ENCODE measurements at places on chromosomes 4 and X. TPM values are rescaled to one million over a fixed set of nuclear protein-coding genes. Genes with fewer than 3 reads are reported as not detected.

PWWP3B gene
- total RNA-seq, result 1.3 TPM

GRCh38 chr4:4270529-4270928, 19.4 kb downstream of the LYAR start:
- DNase-seq, result no peak
- peaks cover 30% of the 10 kb centered on the region for H3K36me3 ChIP-seq
- H3K4me1 ChIP-seq, result no peaks in the 10 kb centered on the region
- no peaks in the 10 kb centered on the region for H3K27me3 ChIP-seq
- no peak overlapping the region for H3K4me3 ChIP-seq

MAMLD1 gene
- total RNA-seq, result 6.1 TPM

GRCh38 chr4:113522433-113522832, 239.1 kb downstream of the CAMK2D start:
- no peaks in the 10 kb centered on the region for H3K36me3 ChIP-seq
- no peak for DNase-seq
- no peaks in the 10 kb centered on the region for H3K4me1 ChIP-seq

DNA sequence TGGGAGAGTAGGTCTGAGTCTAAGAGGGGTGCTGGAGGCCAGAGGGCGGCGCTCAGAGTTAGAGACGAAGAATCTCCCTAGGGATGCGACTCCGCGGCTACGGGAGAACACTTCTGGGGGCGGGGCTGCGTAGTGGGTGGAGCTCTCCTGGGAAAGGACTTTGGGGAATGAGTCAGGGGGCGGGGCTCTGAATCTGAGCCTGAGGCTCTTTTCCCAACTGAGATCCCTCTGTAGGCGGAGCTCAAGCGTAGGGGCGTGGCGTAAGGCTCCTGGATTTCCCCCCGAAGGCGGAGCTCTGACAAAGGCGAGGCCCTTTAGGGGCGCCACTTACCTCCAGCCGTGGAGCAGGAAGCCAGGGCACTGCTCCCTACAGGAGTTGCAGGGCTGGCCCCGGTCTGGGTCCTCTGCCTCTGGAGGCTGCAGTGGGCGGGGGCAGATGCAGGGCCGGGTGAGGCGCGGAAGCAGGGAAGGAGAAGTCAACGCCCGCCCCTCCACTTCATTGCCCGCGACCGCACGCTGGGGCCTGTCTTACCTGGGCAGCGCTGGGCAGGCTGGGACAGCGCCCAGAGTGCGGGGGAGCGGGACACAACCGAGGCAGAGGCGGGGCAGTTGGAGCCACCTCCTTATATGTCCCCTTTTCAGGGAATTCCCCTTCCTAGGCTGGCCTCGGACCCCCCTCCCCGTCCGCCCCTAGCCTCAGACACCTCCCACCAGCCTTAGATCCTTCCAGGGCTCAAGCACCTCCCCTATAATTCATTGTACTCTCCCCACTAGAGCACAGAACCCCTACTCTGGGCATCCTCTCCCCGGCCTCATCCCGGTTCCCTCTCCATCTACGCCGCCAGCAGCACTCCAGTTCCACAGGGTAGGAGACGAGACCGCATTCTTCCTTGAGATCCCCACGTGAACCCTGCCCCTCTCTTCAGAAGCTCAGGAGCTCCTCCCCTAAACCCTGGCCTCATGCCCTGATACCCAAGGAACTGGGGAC, 1.6 kb downstream of the PRICKLE3 start:
- no peaks in the 10 kb centered on the region for H3K4me1 ChIP-seq
- H3K4me3 ChIP-seq, result peak overlapping the region; percentile 16
- peak; percentile 91 for DNase-seq
- no peaks in the 10 kb centered on the region for H3K27me3 ChIP-seq
- H3K36me3 ChIP-seq, result no peaks in the 10 kb centered on the region
- H3K27ac ChIP-seq, result no peak overlapping the region

AREG gene
- not detected for total RNA-seq

- H3K4me1 ChIP-seq, result no peaks in the 10 kb centered on the region
- no peak for DNase-seq
- no peaks in the 10 kb centered on the region for H3K27me3 ChIP-seq
- no peaks in the 10 kb centered on the region for H3K36me3 ChIP-seq
- no peak overlapping the region for H3K4me3 ChIP-seq
These were observed 34.5 kb downstream of the PHKA2 start for GRCh38 chrX:18949291-18949943.

DNA sequence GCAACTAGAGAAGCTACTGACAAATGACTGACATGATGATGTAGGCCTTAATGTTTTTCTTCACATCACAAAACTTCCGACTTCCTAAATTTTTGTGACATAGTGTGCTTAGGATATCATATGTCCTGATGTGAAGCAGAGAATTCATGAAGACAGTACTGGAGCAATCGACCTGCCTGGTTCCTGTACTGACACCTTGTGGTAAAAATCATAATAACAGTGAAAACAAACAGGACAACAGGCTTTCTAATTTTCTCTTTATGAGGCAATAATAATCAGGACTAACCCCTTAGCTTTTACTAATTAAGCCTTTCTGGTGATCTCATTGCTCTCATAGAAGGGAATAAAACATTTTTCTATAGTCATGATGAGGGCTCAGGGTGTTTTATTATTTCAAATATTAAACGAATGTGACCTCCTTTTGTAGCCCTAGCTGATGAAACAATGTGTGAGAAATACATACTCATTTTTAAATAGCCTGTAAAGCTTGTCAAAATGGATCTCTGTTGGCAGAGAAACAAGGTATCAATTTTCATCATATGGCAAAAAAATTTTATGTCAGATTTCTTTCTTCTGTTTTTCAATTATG, 158.4 kb downstream of the TENT5D start:
- DNase-seq, result no peak
- no peak overlapping the region for H3K4me3 ChIP-seq
- no peak overlapping the region for H3K27ac ChIP-seq

- no peaks in the 10 kb centered on the region for H3K27me3 ChIP-seq
- H3K36me3 ChIP-seq, result no peaks in the 10 kb centered on the region
- H3K4me1 ChIP-seq, result no peaks in the 10 kb centered on the region
- no peak overlapping the region for H3K4me3 ChIP-seq
These were observed 244.0 kb upstream of the SMIM31 start for GRCh38 chr4:164509951-164510350.

- no peaks in the 10 kb centered on the region for H3K4me1 ChIP-seq
- DNase-seq, result no peak
- H3K27ac ChIP-seq, result no peak overlapping the region
- H3K4me3 ChIP-seq, result no peak overlapping the region
These were observed 68.5 kb upstream of the HMX1 start for GRCh38 chr4:8939840-8940742.

DNA sequence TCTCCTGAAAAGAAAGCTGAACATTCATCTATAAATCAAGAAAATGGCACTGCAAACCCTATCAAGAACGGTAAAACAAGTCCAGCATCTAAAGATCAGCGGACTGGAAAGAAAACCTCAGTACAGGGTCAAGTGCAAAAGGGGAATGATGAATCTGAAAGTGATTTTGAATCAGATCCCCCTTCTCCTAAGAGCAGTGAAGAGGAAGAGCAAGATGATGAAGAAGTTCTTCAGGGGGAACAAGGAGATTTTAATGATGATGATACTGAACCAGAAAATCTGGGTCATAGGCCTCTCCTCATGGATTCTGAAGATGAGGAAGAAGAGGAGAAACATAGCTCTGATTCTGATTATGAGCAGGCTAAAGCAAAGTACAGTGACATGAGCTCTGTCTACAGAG, 28.6 kb downstream of the PAQR3 start:
- no peak overlapping the region for H3K27ac ChIP-seq
- no peak for DNase-seq
- no peaks in the 10 kb centered on the region for H3K4me1 ChIP-seq
- H3K27me3 ChIP-seq, result no peaks in the 10 kb centered on the region
- no peaks in the 10 kb centered on the region for H3K36me3 ChIP-seq

DNA sequence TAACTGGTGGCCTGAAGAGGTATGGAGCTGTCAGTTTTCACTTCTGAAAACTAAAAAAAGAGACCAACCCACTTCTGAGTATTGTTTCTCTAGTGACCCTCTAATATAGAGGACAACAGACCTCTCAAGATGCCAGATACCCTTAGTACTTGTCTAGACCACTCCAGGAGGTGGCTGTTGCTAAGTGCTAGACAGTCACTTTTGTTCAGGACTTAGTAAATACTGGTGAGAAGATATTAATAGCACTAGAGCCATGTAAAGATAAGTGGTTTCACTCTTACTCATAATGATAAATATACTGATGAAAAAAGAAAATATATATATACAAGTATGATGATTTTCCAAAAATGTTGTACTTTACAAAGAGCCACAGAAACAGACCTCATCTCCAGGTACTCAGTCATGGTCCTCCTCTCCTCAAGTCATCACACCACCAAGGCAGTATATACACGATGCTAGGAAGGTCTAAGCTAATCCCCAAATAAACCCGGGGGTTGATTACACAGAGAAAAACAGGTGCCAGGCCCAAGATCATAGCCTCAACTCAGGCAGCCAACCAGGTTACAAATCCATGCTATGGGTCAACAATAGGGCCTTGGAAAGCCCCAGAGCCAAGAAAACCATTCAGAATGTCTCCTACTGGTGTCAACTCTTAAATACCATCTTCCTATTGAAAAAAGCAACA, 66.9 kb downstream of the ARHGEF9 start:
- H3K36me3 ChIP-seq, result no peaks in the 10 kb centered on the region
- H3K4me1 ChIP-seq, result no peaks in the 10 kb centered on the region
- DNase-seq, result no peak
- no peak overlapping the region for H3K27ac ChIP-seq

GRCh38 chr4:176451443-176451842, 131.7 kb downstream of the SPCS3 start:
- H3K27me3 ChIP-seq, result no peaks in the 10 kb centered on the region
- no peaks in the 10 kb centered on the region for H3K4me1 ChIP-seq
- no peak overlapping the region for H3K27ac ChIP-seq

PAGE2B gene
- not detected for total RNA-seq

- no peaks in the 10 kb centered on the region for H3K36me3 ChIP-seq
- DNase-seq, result peak; percentile 28
- H3K4me1 ChIP-seq, result no peaks in the 10 kb centered on the region
- peak overlapping the region; percentile 42 for H3K27ac ChIP-seq
- H3K27me3 ChIP-seq, result peaks cover 9% of the 10 kb centered on the region
These were observed 112.3 kb upstream of the BCOR start for GRCh38 chrX:40209951-40210617.

GRCh38 chrX:67610282-67610681, 66.5 kb downstream of the AR start:
- no peak overlapping the region for H3K4me3 ChIP-seq
- no peak overlapping the region for H3K27ac ChIP-seq
- H3K27me3 ChIP-seq, result no peaks in the 10 kb centered on the region
- no peak for DNase-seq
- no peaks in the 10 kb centered on the region for H3K36me3 ChIP-seq

- peak; percentile 83 for DNase-seq
- H3K27ac ChIP-seq, result no peak overlapping the region
These were observed 5.6 kb upstream of the CT47C1 start for GRCh38 chrX:119067023-119067739.

DNA sequence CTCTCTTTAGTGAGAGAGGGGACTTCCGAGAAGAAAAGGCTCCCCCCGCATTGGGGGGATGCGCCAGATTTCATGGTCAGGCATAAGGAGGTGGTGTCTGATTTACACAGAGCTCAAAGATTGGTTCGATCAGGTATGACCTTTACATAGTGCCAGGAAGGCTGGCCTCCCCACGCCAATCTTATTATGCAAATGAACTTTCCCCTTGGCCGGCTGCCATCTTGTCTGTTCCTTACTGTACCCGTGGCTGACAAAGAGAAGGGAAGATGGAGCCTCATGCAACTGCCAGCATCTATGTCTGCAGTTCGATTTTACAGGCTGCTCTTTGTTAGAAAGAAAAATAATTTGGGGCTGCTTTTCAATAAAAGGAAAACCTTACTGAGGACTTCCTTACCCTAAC, 197.2 kb downstream of the GPM6A start:
- H3K36me3 ChIP-seq, result no peaks in the 10 kb centered on the region
- no peaks in the 10 kb centered on the region for H3K4me1 ChIP-seq
- H3K4me3 ChIP-seq, result no peak overlapping the region
- H3K27ac ChIP-seq, result no peak overlapping the region
- DNase-seq, result no peak
- no peaks in the 10 kb centered on the region for H3K27me3 ChIP-seq

DNA sequence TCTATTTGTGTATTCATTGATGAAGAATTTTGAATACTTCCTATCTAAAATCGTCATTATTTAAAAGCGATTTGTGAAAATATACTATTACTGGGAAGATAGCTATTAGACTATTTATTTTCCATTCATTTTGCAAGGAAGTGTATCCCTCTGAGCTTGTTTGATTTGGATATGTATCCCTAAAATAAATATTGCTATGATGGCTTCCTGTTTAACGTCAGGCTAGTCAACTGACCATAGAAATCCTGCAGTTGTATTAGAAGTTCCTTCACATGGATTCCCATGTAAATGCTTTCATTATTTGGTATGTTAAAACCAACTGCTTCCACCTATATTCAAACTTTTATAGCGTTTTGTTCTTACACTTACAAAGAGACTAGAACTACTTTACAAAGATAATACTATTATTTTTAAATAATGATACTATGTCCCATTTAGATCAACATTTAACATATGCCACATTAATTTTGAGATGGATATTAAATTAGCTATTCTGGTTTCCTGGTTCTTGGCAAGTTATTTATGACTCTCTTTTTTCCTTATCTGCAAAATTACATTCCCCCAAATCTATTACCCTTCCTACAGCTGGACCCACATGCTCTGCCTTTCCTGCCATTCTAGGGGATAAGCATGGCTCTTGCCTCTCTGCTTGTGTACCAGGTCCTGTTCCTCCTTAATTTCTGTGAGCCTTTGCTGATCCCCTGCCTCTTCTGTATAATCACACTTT, 26.7 kb upstream of the PDE5A start:
- H3K27ac ChIP-seq, result no peak overlapping the region
- DNase-seq, result no peak
- H3K27me3 ChIP-seq, result no peaks in the 10 kb centered on the region
- H3K4me1 ChIP-seq, result no peaks in the 10 kb centered on the region
- H3K4me3 ChIP-seq, result no peak overlapping the region

DNA sequence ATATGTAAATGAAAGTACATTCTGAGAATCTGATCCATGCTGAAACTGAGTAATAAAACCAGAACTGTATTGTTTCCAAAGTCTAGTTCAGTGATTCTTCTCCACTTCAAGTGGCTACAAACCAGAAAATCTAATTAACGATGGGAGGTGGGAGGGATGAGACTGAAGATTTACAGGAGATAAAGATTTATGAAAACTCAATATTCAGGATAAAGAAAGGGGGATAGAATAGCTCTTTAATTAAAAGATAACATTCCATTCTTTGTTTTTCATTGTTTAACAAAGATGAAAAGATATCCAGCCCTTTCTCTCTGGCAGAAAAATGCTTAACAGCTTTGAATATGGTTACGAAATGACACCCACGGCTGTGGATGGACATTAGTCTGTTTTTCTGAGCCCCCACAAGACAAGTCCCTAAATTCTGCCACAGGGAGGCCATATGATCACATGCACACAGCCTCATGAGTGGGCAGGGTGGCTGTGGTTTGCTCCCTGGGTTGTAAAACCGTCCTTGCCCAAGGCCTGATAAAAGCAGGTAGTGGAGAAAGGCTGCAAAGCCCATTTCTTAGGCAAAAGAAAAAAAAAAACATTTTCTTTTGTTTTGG, 36.4 kb downstream of the TMEM150C start:
- no peak for DNase-seq
- H3K27ac ChIP-seq, result no peak overlapping the region
- H3K36me3 ChIP-seq, result no peaks in the 10 kb centered on the region
- no peaks in the 10 kb centered on the region for H3K4me1 ChIP-seq

Data from adrenal gland (tissue), 19 donors.